ENCODE measurements at places on chromosomes 3 and 15. TPM values are rescaled to one million over a fixed set of nuclear protein-coding genes. Genes with fewer than 3 reads are reported as not detected.

Gene THRB
- 29.7 TPM for total RNA-seq

Gene TXNRD3
- 13.2 TPM for total RNA-seq

Gene SLC9C1
- not detected for total RNA-seq

Gene GOLGA8T
- 0.49 TPM for total RNA-seq

Gene CSK
- total RNA-seq, result 22.4 TPM

Gene RBPMS2
- total RNA-seq, result 23.4 TPM

DNA sequence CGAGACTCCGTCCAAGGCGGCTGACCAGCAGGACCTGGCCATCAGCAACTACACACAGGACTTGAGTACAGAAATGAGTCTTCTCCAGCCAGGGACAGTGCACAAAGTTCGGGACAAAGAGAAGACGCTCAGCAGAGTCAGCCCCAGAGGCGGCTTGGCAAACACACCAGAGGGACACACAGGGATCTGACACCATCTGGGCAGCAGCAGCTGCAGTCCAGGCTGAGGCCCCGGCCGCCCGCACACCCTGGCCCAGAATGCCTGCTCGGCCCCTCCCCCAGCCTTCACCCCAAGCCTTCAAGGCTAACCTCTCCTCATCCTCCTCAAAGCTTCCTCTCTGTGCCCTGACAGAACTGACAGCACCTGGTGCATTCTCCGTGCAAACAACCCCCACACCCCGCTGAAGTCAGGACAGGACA is 61.1 kb downstream of the XXYLT1 start:
- DNase-seq, result peak; percentile 90

GRCh38 chr3:174218016-174218415 is 641.1 kb upstream of the NAALADL2 start:
- no peak for DNase-seq

- DNase-seq, result no peak
Measured at GRCh38 chr3:89440386-89440785, 333.0 kb downstream of the EPHA3 start.

DNA sequence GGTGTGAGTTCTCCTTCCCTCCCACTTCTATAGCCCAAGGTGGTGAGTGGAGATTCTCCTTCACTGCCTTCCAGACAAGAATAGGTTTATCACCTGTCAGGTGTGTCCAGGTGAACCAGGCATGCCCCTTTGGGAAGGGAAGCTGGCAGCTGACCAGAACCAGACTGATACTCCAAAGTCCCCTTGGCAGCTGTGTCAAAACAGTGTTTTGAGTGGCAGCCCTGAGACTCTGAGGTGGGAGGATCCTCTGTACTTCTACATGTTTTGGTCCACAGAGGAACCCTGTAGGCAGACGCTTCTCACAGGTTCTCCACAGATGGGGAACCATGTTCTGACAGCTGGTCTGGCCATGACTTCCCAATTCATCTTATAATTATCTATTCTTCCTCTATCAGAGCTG is 30.1 kb downstream of the ISL2 start:
- DNase-seq, result no peak

- DNase-seq, result no peak
Measured at GRCh38 chr3:149442851-149443544, 31.5 kb upstream of the TM4SF4 start.

DNA sequence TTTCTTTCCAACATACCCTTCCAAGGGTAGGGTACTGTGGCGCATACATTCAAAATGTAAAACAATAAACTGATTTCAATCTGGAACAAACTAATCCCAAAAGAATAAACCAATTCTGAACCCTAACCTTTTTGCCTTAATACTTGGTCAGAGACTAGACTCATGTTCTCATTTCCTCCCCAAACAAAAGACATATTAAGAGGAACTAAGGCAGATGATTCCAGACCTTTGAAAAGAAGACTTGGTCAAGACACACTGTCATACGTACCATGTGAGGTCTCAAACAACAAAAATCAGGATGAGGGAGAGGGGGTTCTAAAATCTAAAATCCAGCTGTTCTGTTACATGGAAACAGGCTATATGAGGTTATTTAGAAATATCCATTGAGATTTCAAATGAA is 102.1 kb downstream of the RFTN1 start:
- DNase-seq, result no peak

- no peak for DNase-seq
Measured at GRCh38 chr3:134104031-134104430, 74.3 kb upstream of the SLCO2A1 start.

GRCh38 chr3:110562621-110563020 is 509.0 kb upstream of the NECTIN3 start:
- DNase-seq, result no peak

- no peak for DNase-seq
Measured at GRCh38 chr3:53577506-53577905, 83.1 kb downstream of the CACNA1D start.

DNA sequence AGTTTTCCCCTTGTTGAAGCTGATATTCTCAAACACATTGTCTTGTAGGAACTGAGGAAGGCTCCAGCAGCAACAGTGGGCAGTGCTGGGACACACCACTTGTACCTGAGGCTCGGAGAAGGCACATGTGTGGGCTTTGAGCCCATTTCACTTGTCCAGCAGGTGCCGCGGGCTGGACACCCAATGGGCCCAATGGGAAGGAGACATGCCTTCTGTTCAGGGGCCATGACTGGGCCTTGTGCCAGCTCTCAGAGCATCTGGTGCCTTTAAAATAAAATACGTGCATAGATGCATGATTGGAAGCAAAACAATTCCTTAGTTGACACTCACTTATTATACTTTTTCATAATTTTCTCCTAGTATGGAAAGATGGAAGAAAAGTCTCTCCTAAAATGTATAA is 334.2 kb downstream of the KLF13 start:
- no peak for DNase-seq
